ENCODE measurements at places on chromosomes 5 and 9.

DNA sequence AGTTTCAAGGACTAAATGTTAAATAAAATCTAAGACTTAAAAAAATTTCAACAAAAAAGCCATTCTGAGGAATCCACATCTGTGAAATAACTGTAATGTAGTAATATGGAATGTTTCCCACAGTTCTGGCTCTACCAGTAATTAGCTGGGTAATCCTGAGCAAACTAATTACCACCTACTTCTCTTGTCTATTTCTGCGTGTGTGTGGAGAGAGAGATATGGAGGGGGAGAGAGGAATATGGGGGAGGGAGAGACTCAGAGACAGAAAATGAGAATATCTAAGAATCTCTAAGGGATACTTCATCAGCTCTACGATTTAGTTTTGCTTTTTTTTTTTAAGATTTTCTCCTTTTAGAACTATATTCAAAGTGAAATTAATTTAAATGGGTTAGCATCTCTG, 28.0 kb downstream of the TBCA start:
- no peak for DNase-seq

- no peak for DNase-seq
These were observed 32.7 kb upstream of the ADRA1B start for GRCh38 chr5:159883522-159883950.

- DNase-seq, result no peak
These were observed 60.9 kb upstream of the RPL26L1 start for GRCh38 chr5:172898218-172898842.

DNA sequence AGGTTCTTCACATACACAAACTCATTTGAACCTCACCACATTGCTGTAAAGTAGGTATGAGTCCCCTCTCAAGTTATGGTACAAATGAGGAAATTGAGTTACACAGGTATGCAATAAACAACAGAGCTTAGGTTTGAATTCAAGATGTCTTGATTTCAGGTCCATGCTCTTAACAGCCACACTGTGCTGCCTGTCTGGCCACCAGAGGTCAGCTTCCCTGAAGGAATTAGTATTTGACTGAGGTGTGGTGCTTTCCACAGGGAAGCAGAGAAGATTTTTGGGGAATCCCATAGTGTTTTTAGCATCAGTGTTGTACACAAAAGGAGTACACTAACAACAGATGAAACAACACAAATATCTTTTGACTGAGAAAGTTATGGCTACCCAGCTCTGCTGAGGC, 94.4 kb upstream of the ITGA1 start:
- peak; percentile 8 for DNase-seq

All from activated CD4-positive, alpha-beta T cell treated with anti-CD3 and anti-CD28 coated beads, Interleukin-2, amount 50 U/mL, for 4 hours (primary cell).